H54 (cell line): ENCODE measurements at places on chromosomes 1 and 21.

- DNase-seq, result no peak
Observed at GRCh38 chr1:184684285-184685074, 70.2 kb downstream of the EDEM3 start.

DNA sequence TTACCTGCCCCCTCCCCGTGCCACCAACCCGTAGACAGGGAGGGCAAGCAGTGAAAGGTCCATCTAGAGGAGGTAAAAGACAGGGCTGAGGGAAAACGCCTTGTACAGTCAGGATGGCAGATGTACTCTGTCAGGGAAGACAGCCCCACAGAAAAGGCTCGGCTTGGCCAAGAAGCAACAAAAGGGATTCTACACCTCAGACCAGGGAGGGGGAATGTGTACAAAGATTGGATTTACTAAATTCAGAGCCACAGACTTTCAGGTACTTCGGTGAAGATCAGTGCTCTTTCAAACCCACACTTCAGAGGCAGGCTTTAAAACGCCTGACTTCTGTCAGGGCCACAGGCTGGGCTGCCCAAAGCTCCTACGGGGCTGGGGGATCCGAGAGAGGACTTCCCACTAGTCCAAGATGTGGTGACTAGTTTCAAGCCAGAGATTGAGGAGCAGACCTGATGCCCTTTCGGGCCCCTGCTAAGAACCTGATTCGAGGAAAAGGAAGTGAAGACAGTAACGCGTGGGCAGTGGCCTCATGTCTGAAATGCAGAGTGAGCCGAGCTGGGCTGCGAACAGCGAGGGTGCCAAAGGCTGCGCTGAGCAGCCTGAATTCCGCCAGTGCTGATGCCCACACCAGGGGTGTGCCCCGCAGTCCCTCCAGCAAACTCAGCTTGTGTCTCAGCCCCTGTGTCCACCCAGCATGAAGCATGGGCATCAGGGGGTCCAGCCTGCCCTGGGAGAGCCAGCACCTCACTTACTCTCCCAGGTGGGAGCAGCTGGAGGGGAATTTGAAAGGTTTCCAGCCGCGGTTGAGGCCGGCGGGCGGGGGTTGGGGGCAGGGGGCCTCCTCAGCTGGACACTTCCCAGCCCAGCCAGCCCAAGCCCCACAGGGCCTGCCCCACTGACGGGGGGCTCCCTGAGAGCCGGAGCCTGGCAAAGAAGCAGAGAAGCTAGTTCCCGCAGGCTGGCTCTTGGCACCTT, 36.2 kb downstream of the KIAA1614 start:
- DNase-seq, result no peak

GRCh38 chr1:83554174-83554573, 444.8 kb downstream of the TTLL7 start:
- no peak for DNase-seq

GRCh38 chr1:93734999-93735398, 53.4 kb upstream of the BCAR3 start:
- DNase-seq, result no peak

- no peak for DNase-seq
Observed at GRCh38 chr1:49045371-49045770, 268.7 kb upstream of the BEND5 start.

GRCh38 chr1:86950712-86951419, 36.4 kb downstream of the HS2ST1 start:
- no peak for DNase-seq
